ENCODE measurements at places on chromosomes 3 and 15. TPM values are rescaled to one million over a fixed set of nuclear protein-coding genes. Genes with fewer than 3 reads are reported as not detected.
A peak's percentile ranks its signal among the peaks of the same experiment; 100 is the strongest.

The TEX55 gene
- not detected for total RNA-seq

DNA sequence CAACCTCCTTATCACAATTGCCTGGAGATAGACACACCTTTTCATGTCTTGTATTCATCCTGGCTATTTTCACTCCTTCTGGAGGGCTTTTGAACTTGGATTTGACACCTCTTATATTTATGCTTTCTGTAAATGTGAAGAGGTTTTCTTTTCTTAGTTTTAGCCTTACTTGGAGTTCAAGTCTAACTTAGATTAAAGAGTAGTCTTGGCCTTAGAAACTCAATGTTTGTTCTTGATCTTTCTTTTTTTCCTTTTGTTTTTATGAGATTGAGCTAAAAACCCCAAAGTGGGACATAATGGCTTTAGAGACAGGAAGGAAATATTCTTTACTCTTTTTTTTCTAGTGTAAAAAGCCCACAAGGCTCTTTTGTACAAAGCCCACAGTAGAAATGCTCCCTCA lies 1054.9 kb downstream of the ROBO1 start:
- no peaks in the 10 kb centered on the region for H3K36me3 ChIP-seq
- no peak overlapping the region for H3K4me3 ChIP-seq
- no peaks in the 10 kb centered on the region for H3K4me1 ChIP-seq
- H3K27me3 ChIP-seq = no peaks in the 10 kb centered on the region

- no peak for DNase-seq
- H3K4me3 ChIP-seq = peak overlapping the region; percentile 70
- peaks cover 6% of the 10 kb centered on the region for H3K4me1 ChIP-seq
- H3K27ac ChIP-seq = no peak overlapping the region
- peaks cover 5% of the 10 kb centered on the region for H3K36me3 ChIP-seq
These were observed 927 bp downstream of the CHDH start for GRCh38 chr3:53845103-53845880.

DNA sequence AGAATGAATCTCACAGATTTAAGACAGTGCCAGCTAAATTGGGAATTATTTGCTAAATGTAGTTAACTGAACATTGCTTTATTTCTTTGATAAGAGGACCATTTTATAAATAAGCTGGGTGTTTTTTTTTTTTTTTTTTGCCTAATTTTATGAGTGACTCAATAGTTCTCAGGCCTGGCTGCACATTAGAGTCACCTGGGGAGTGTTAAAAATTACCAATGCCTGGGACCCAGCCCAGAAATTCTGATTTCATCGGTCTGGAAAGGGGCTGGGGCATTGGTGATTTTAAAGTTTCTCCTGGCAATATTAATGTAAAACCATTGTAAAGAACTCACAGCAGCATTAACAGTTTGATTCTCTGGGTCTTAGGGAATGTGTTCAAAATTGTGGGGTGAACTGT lies 51.2 kb upstream of the PHLDB2 start:
- peaks cover 12% of the 10 kb centered on the region for H3K27me3 ChIP-seq
- no peak for DNase-seq
- peaks cover 3% of the 10 kb centered on the region for H3K36me3 ChIP-seq
- H3K27ac ChIP-seq = no peak overlapping the region
- no peaks in the 10 kb centered on the region for H3K4me1 ChIP-seq

DNA sequence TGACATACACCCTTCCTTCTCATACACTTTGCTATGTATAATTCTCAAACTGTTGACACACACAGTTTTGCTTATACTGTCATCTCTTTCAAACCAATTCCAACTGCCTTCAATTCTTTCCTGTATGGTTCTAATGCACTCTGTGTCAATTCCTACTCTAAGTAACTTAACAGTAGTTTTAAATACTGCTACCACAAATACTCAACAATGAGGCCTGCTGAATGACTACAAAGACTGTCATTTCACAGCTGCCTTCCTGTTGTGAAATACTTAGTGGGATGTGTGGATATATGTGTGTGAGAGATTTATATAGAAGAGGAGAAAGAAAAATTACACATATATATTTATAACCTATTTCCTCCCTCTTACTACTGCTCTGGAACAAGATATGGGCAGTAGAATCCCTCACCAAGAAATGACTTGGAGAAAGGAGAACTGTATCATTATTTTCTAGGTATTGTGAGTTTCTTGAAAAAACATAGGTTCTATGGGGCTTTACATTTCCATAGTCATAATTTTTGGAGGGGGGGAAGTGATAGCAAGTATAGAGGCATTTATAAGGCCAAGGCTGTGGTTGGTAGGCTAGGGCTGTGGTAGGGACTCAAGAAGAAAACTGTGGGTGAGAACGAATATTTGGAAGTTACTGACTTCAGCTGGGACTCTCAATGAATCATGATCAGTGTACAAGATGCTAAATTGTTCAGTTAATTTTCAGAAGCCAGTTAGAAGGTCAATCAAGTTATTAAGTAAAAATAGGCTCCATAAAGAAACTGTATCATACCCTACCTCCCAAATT lies 88.7 kb downstream of the ANKRD28 start:
- H3K27me3 ChIP-seq = no peaks in the 10 kb centered on the region

GRCh38 chr3:9898467-9899241 lies 4.0 kb upstream of the IL17RE start:
- H3K36me3 ChIP-seq = no peaks in the 10 kb centered on the region
- no peak for DNase-seq
- H3K27ac ChIP-seq = peak overlapping the region; percentile 63

DNA sequence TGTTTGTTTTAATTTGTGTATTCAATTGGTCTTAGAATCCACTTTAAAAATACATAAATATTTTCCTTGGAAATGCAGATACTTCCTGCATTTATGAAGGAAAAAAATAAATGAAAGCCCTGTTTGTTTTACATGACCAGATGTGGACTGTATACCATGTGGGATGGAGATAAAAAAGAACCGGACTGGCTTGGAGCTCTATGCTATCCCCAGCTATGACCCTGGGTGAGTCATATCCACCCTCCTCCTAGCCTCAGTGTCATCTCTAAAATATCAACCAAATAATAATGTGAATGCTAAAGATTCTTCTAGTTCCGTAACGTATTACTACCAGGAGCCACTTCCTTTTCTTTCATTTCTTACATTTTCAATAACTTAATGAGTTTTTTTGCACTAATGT lies 44.5 kb upstream of the PDZRN3 start:
- no peak overlapping the region for H3K27ac ChIP-seq
- no peaks in the 10 kb centered on the region for H3K4me1 ChIP-seq
- H3K36me3 ChIP-seq = no peaks in the 10 kb centered on the region
- no peak for DNase-seq

The CLDN1 gene
- total RNA-seq = not detected

GRCh38 chr3:61192222-61192621 lies 59.0 kb downstream of the FHIT start:
- peaks cover 2% of the 10 kb centered on the region for H3K36me3 ChIP-seq
- no peaks in the 10 kb centered on the region for H3K4me1 ChIP-seq
- H3K27me3 ChIP-seq = no peaks in the 10 kb centered on the region
- H3K4me3 ChIP-seq = no peak overlapping the region

The CASR gene
- total RNA-seq = 1.3 TPM

The THSD4 gene
- not detected for total RNA-seq

DNA sequence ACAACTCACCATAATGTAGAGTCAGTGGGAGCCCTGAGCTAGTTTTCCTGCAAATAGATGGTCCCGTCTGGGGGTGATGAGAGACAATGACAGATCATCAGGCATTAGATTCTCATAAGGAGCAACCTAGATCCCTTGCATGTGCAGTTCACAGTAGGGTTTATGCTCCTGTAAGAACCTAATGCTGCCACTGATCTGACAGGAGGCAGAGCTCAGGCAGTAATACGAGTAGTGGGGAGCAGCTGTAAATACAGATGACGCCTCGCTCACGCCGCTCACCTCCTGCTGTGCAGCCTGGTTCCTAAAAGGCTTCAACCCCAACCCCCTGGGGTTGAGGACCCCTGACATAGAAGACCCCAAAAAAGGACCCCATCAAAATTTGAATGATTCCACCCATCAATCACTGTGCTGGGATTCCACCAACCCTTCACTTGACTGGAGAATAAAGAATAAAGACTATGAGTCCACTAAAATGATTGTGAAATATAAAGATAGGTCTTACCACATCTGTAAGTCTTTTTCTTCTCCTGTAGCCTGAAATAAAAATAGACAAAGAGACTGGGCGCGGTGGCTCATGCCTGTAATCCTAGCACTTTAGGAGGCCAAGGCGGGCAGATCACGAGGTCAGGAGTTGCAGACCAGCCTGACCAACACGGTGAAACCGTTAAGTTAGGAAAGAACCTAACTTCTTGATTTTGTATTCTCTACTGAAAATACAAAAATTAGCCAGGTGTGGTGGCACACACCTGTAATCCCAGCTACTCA lies 9.9 kb upstream of the UBL7 start:
- DNase-seq = no peak
- H3K4me1 ChIP-seq = peaks cover 4% of the 10 kb centered on the region
- no peak overlapping the region for H3K4me3 ChIP-seq
- no peaks in the 10 kb centered on the region for H3K27me3 ChIP-seq
- H3K36me3 ChIP-seq = peaks cover 5% of the 10 kb centered on the region

- no peaks in the 10 kb centered on the region for H3K27me3 ChIP-seq
- no peaks in the 10 kb centered on the region for H3K36me3 ChIP-seq
- no peak overlapping the region for H3K27ac ChIP-seq
- DNase-seq = no peak
- no peaks in the 10 kb centered on the region for H3K4me1 ChIP-seq
These were observed 249.4 kb upstream of the ARPP21 start for GRCh38 chr3:35389907-35390306.

The ROPN1 gene
- not detected for total RNA-seq

The RLBP1 gene
- not detected for total RNA-seq

All from T-helper 17 cell (primary cell).